ENCODE measurements at places on chromosomes 7 and 10.

- no peak for DNase-seq
Observed at GRCh38 chr7:22640269-22640668, 86.7 kb upstream of the IL6 start.

GRCh38 chr7:70799841-70800405 lies 332.0 kb upstream of the GALNT17 start:
- DNase-seq: no peak

- no peak for DNase-seq
Observed at GRCh38 chr7:97847791-97848190, 24.4 kb downstream of the ASNS start.

DNA sequence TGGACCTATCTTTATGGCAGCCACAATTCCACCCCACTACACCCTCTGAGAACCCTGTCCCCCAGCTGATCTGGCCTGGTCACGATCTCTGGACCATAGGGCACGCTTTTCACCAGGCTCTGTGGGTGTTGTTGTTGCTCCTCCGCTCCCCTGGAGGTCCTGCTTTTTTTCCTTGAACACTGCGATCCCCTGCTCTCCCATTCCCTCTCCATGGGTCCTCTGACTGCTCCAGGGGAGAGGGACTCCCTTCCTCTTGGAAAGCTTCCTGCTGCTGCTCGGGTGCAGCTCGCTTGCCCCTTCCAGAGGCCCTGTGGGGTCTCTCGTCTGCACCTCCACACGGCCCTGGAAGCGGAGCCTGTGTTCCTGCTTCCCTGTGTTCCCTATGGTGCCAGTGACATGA lies 53.5 kb downstream of the SNX10 start:
- DNase-seq: no peak

DNA sequence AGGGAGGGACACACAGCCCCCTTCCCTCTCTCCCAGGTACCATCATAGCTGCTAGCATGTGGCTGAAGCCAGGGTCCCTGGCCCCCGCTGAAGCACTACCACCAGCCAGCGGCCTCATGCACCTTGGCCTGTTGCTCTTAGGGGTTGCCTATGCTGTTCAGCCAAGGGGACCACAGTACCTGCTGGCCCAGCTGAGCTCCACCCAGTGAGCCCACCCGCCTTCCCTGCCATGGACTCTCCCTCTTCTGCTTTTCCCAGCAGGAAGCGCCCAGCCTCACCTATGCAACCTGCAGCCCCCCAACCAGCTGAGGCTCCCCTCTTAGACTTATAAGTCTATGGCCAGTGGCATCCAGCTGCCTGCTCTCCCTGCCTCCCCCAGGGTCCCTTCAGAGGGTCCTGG lies 8.7 kb upstream of the MTPAP start:
- DNase-seq: no peak
